EH (cell line): ENCODE measurements at places on chromosomes 13 and 19.

DNA sequence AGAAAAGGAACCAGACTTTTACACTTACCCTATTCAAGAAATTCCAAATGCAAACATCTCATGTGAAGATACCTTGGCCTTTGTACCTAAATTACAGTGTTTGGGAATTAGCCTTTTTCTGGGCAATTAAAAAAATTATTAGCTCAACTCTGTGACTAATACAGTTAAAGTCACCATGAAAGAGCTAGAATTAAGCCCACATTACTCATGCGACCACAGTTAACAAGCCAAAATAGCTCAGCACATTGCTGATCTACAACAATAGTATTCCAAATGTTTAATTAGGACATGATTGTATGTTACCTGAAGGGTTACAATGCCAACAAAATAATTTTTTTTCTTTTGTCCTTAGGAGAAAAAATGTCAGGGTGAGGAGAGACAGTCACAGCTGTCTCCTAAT lies 263.6 kb upstream of the GPC6 start:
- no peak for DNase-seq

DNA sequence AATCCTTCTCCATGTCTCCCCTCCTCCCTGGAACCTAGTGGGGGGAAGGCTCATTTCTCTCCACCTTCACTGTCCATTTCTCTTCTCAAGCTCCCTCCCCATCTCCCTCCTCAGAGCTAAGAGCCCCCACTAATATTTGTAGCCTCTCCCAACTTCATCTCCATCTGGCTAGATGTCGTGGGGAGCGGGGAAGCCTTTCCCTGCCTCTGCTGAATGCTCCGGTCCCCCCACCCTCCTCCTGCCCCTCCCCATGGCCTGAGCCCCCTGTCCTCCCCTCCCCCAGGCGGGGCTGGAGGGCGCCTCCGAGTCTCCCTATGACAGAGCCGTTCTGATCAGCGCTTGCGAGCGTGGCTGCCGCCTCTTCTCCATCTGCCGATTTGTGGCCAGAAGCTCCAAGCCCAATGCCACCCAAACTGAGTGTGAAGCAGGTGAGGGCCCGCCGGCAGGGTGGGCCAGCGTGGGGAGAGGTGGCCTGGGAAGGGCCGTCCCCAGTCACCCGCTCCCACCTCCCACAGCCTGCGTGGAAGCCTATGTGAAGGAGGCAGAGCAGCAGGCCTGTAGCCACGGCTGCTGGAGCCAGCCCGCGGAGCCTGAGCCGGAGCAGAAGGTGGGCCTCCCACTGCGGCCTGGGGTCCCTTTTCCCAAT lies 1.0 kb downstream of the TMEM59L start:
- DNase-seq, result no peak

DNA sequence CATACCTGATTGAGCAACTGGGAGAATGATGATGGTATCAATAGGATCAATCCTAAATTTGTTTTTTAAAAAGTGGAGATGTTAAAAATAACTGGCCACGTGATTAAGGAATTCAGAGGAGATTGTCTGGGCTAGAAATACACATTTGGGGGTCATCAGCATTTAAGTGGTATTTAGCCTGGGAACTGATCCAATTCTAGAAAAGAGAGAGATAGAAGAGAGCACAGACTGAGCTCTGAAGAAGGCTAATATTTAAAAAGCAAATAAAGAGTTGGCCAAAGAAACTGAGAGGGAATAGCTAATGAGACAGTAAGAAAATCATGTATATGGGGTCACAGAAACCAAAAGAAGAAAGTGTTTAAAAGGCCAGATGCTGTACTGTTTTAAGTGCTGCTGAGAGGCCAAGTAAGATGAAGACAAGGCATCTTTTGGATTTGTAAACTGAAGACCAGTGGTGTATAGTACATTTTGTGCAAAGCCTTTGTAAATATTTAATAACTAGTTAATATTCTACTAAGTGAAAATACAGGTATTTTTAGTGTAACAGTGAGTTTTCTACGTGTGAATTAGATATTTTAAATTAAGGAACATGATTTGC lies 40.2 kb downstream of the UBL3 start:
- DNase-seq, result peak; percentile 64

- DNase-seq, result peak; percentile 48
Measured at GRCh38 chr19:35223862-35224505, 4.6 kb downstream of the FAM187B start.

DNA sequence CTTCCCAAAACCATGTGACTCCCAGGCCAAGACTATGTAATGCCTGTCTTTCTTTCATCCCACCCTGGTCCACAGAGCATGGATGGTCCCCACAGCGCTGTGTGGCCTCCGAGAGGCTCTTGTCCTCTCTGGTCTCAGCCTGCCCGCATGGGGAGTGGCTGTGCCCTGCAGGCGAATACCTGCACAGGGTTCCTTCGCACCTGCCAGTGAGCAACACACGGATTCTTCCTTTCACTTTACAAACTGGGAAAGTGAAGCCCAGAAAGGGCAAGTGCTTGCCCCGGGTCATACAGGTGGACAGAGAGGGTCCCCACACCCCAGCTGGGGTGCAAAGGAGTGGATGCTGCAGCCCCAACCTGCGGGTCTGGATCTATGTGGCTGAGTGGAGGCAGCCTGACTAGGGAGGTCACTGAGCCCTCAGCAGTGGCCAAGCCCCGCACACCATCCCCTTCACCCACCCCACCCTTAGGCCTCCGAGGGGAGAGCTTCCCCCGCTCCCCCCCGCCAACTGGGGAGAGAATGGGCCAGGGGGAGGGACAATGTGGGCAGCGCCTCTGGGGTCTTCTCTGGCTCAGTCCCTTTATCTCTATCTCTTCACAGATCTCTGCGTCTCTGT lies 747 bp upstream of the MARK4 start:
- DNase-seq, result no peak

DNA sequence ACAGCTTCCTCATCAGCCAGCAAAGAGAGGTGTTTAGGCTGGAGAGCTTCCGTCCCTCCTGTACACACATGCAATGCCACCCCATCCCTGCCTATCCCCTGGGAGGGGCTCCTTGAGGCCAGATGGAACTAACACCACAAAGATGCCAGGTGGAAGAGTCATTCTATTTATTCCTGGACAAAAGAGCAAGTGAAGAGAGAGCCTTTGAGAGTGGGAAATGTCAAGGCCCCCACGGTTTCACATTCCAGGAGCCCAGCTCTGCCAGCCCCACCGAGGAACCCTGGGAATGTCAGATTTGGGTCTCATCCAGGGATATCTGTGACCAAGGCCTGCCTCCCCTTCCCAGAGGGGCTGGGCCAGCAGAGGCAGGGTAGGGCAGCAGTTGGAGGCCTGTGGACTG lies 30.8 kb upstream of the IGFL1 start:
- no peak for DNase-seq

GRCh38 chr19:44757057-44757734 lies 8.7 kb downstream of the BCL3 start:
- peak; percentile 56 for DNase-seq
